Activated T-cell treated with anti-CD3 and anti-CD28 coated beads, Interleukin-2, amount 50 U/mL, for 24 hours (primary cell): ENCODE measurements at places on chromosomes 11 and 22.

DNA sequence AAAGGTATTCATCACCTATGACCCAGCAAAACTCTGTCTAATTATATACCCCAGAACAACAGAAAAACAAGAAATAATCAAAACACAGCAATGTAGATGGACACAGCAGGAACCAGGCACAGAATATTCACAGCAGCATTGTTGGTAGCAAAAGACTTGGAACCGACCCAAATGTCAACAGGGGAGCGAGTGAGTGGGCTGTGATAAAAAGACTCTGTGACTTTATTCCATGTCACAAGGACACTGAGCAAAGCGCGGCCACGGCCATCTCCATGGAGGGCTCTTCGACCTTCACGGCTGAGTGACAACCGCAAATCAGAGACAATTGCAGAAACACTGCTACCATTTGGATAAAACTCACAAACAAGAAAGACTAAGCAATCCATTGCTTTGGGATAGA is 1373.1 kb downstream of the TBC1D22A start:
- no peak for DNase-seq

GRCh38 chr11:32775908-32776307 is 18.6 kb downstream of the CCDC73 start:
- no peak for DNase-seq

- DNase-seq, result no peak
Measured at GRCh38 chr22:41970601-41971000, 1.4 kb downstream of the SEPTIN3 start.

GRCh38 chr22:43887391-43887790 is 4.4 kb downstream of the PNPLA5 start:
- DNase-seq, result no peak

GRCh38 chr11:72336163-72336562 is 92.2 kb upstream of the PHOX2A start:
- no peak for DNase-seq

GRCh38 chr11:23573429-23573828 is 713.2 kb upstream of the CCDC179 start:
- no peak for DNase-seq

DNA sequence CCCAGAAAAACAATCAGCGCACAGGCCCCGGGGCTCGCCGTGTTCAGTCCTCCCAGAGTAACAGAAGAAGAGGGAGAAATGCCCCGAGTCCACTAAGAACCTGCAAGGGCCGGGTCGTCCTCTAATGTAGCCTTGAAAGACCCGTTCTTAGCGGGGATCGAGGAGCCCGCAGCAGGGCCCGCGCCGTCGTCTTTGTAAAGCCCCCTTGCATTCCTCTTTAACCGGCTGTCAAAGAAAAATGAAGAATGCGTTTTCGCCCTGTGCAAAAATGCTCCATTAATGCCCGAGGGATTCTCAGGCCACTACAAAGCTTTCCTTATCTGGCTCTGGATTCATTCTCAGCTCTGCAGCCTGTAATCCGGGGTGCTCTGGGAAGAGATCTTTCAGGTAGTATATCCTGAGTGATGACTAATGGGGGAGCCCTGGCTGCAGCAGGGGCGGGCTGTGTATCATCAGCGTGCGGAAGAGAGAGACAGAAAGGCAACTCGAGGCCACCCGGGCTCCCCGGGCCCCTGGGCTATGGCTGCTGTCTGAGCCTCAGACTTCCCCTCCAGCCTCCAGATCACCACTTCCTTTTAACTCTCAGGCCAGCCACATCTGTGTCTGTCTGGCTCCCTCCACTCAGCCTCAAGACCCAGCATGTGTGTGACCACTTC is 78.2 kb downstream of the FBLN1 start:
- no peak for DNase-seq

DNA sequence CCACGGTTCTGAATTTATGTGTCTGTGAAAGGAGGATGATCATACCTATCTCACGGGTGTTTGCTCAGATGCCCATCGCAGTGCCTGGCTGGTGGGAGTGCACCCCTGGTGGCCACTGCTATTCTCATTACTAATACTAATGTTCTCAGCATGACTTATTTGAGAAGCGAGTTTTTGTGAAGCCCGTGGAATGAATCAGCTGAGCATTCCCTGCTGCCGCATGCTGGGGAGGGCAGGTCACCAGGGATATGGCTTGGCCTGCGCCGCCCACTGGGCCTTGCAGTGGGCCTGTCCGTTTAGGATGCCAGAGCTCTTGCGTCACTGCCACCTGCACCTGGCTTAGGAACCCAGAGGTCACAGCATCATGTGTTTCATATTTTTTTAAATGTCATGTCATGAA is 16.9 kb downstream of the CTTN start:
- DNase-seq, result no peak

DNA sequence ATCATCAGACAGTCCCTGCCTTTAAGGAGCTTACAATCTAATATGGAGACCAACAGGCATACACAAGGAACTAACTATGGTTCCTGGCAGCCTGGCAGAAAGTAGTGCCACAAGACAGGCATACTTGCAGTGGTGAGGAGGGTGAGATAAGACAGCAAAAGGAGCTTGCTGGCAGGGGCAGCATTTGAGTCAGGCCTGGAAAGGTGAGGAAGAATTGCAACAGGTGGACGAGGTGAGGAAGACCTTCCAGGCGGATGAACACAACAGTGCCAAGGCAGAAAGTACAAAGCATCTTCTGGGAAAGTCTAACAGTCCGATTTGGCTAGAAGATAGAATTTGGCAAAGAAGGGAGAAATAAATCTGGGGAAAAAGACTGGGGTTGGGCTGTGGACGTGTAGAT is 4.3 kb downstream of the DNAL4 start:
- DNase-seq, result no peak

GRCh38 chr11:124612567-124613246 is 1.5 kb downstream of the PANX3 start:
- DNase-seq, result no peak

- DNase-seq, result no peak
Measured at GRCh38 chr11:2143477-2143798, 4.2 kb upstream of the IGF2 start.

GRCh38 chr11:18050848-18051247 is 4.8 kb upstream of the TPH1 start:
- no peak for DNase-seq

- DNase-seq, result no peak
Measured at GRCh38 chr11:109350091-109350490, 71.9 kb upstream of the C11orf87 start.

DNA sequence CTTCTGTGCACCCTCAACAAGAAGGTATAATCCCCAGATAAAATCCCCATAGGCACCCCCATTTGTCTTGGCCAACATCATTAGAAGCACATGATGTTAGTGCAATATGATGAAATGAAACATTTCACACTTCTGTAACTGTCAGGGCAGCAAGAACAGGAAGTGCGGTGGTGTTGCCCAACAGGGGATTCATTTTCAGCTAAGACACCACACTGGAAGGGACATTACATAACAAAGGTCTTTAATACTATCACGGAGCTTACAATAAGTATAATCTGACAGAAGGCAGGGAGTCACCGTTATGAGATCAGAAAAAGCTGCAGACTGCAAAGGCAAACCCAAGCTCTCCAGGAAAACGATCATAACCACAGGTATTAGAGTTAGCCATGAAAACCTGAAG is 2.0 kb downstream of the OR52W1 start:
- DNase-seq, result no peak

DNA sequence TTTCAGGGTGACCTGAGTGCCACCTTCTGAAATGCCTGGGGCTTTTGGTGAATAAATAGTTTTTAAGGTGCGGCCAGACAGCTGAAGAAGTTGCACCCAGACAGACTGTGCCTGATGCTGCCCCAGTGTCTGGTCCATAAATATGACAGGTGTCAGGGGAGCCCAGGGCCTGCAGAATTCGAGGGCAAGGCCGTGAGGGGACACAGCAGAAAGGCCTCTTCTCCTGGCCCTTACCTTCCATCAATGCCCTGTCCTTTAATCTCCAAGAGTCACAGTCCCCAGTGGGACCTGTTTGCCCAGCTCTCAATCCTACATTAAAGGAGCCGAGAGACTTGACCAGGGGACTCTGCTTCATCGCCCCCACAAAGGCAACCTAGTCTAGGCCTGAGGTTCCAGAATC is 45.7 kb downstream of the NAT10 start:
- no peak for DNase-seq

DNA sequence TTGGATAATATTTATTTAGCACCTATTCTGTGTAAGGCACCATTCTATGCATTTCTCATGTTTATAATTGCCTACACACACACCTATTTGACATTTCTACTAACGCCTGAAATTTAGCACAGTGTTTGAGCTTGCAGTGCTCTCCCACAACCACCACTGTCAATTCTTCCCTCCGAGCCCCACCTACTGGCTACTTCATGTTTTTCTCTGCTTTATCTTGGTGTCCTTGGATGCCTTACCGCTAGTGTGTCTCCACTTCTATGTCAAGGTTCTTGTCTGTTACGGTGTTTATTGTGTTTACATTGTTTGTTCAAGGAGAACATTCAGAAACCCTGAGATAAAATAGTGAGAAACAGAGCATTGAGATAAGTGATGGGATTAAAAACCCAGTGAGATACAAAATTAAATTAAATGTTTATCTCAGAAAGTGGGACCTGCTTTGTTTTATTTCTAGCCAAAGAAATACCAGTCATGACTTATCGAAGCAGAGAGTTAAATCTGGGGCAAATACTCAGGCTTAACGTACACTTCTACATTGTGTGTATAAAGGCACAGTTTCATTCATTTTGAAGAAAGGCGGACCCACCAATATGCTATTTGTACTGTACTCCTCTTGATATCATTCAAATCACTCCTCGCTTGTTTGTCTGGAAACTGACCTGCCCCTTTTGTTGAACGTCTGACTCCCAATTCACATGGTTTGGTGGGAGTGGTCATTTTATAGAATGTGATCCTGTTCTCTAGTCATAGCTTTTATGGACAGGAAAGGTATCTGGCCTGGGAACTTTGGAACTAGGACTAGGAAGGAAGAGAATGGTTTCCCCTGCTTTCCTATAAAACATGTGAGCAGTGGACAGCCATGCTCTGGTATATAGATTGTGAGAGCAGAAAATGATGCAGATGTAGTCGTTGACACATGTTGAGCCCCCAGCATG is 39.2 kb upstream of the SLC36A4 start:
- DNase-seq, result no peak
